Stimulated activated CD4-positive, alpha-beta T cell treated with anti-CD3 and anti-CD28 coated beads, Interleukin-15, amount 100 ng/mL, for 1 hour (primary cell): ENCODE measurements at places on chromosomes 4 and X.

DNA sequence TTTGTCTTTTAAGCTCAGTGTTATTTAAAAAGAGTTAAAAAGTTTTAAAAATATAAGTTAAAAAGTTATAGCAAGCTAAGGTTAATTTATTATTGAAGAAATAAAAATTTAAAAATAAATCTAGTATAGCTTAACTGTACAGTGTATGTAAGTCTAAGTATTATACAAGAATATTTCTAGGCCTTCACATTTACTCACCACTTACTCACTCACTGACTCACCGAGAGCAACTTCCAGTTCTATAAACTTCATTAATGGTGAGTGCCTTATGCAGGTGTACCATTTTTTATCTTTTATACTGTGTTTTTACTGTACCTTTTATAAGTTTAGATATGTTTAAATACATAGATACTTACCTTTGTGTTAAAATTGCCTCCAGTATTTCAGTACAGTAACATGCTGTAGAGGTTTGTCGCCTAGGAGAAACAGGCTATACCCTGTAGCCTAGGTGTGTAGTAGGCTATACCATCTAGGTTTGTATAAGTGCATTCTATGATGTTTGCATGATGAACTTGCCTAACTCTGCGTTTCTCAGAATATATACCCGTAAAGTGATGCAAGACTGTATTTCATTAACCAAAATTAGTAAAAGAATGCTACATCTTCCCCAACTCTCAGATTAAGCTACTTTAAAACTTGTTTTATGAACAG lies 202.9 kb downstream of the CFAP299 start:
- DNase-seq, result no peak

DNA sequence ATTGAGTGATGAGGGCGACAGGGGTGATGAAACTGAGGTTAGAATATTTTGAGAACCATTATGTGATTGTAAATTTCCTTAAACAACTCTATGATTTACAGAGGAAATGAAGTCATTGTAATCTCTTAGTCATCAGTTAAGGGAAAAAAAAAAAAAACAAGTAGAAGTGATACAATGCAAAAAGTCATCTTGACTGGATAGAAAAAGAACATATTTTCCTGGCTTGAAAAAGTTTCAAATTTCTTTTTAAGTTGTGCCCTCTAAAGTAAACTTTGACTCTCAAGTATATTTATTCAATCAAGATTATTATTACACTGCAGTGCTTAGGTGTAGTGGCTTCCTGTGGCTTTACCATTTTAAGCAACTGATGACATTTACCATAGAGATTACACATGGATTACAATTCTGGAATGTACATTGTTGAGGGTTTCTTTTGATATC lies 40.6 kb downstream of the GABRB1 start:
- DNase-seq, result no peak

GRCh38 chr4:114136069-114136468 lies 156.6 kb upstream of the ARSJ start:
- DNase-seq, result no peak

DNA sequence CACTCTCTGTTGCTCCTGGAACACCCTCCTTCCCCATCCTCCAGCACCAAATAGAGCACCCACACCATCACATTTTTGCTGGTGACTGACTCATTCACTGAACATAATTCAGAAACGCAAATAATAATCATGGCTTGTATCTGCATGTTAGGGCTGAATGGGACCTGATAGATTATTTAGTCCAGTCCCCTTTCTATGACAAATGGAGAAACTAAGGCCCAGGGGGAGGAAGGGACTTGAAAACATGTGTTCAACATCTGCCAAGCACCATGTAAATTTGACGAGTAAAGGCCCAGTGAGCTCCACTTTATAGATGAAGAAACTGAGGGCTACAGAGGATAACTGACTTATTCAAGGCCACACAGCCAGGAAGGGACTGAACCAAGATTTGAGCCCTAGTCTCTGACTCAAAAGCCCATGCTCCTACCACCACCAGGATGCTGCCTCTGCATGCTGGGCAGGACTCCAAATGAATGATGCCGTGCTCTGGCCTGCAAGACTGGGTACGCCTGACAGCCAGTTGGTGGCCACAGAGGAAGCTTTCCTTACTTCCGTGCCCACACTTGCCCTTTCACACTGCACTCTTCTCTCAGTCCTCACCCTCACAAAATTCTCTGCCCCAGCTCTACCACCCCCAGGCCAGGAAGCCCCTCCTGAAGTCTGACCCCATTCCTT lies 133.3 kb upstream of the PJA1 start:
- no peak for DNase-seq

DNA sequence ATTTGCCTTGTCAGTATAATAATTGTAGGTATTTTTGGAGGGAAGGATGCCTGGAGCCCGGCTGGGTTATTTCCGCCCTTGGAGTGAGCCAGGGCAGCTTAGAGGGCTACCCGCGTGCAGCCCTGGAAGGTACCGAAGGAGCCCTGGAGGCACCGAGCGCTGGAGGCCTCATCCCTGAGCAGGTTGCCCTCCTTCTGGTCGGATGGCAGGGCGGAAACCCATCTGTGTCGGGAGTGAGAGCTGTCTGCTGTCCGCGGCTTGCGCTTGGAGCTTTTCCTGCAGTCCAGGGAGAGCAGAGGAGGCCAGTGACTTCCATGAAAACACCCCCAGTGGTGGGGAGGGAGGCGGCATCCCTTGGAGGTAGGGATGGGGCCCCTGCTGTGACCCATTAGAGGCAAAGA lies 122.1 kb downstream of the TBL1X start:
- no peak for DNase-seq
